ENCODE measurements at places on chromosomes 1 and 21. TPM values are rescaled to one million over a fixed set of nuclear protein-coding genes. Genes with fewer than 3 reads are reported as not detected.

The BCL2L15 gene
- total RNA-seq: 0.65 TPM

The TRIM58 gene
- total RNA-seq: not detected

The DONSON gene
- total RNA-seq: 21.0 TPM

The IL23R gene
- not detected for total RNA-seq

The CRYAA gene
- total RNA-seq: not detected

The ARHGEF16 gene
- 5.1 TPM for total RNA-seq

The NOS1AP gene
- total RNA-seq: 0.67 TPM

The RAB29 gene
- total RNA-seq: 13.0 TPM

The SMCP gene
- total RNA-seq: not detected

The RIPPLY3 gene
- 0.73 TPM for total RNA-seq

The ELAPOR1 gene
- total RNA-seq: 0.49 TPM

The RNASEL gene
- total RNA-seq: 2.7 TPM

The LAMC2 gene
- total RNA-seq: 29.1 TPM

The PRDM16 gene
- 0.21 TPM for total RNA-seq

The KIRREL1 gene
- total RNA-seq: 38.2 TPM

The F13B gene
- total RNA-seq: not detected

The CTTNBP2NL gene
- total RNA-seq: 7.9 TPM

The DDR2 gene
- total RNA-seq: 0.38 TPM

The PADI1 gene
- total RNA-seq: 1.9 TPM

The SRP9 gene
- total RNA-seq: 285 TPM

The STRIP1 gene
- total RNA-seq: 13.8 TPM

The ETNK2 gene
- total RNA-seq: 3.2 TPM

The GIPC2 gene
- not detected for total RNA-seq

The TESK2 gene
- 0.37 TPM for total RNA-seq

The CNR2 gene
- total RNA-seq: not detected

The ACAP3 gene
- total RNA-seq: 13.9 TPM

The PLA2G2C gene
- not detected for total RNA-seq

The SPATA45 gene
- not detected for total RNA-seq

The SLC44A5 gene
- 0.07 TPM for total RNA-seq

The GNAT2 gene
- total RNA-seq: 0.18 TPM

Data from A549 treated with DMSO at 1 μM for 4 hours (cell line).